ENCODE measurements at places on chromosomes 2 and 18.

- no peak for DNase-seq
Measured at GRCh38 chr18:68482815-68483214, 232.1 kb downstream of the TMX3 start.

- DNase-seq = no peak
Measured at GRCh38 chr18:75635096-75635495, 207.6 kb upstream of the SMIM21 start.

GRCh38 chr2:100066246-100066645 is 76.1 kb downstream of the AFF3 start:
- no peak for DNase-seq

DNA sequence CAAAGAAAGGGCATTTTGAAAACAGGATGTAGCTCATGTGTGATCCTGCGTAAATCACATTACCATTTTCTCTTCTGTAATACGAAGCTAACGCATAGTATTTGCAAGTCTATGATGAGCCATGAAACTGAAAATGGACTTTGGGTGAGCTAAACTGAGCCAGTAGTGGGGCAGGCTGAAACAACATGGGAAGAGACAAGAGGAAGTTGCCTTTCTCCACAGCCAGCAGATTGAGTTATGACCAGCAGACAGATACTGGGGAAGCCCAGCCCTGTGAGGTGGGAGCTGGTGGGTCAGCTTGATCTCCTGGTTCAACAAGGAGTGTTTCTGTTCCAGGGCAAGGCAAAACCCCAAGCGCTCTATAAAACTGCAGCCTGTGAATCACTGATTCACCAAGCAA is 11.8 kb downstream of the CYRIA start:
- DNase-seq = no peak

- DNase-seq = no peak
Measured at GRCh38 chr2:85089585-85089984, 43.6 kb upstream of the TCF7L1 start.

DNA sequence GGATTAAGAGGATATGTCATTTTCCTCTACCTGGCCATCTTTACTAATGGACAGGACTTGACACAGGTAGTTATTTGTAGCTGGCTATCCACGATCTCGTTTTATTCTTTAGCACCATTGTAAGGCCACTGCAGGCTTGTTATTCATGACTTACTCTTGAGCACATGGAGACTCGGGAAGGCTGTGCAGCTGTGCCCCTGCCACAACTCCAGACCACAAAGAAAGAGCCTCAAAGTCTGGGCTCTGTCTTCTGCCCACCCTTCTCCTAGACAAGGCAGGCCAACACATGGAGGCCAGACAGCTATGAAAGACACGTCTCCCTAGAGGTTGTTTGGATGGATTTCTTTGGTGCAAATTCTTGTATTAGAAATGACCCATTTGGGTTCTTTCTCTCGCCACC is 133.8 kb downstream of the NAPG start:
- DNase-seq = no peak

- DNase-seq = no peak
Measured at GRCh38 chr18:43442571-43442970, 165.3 kb upstream of the SYT4 start.

DNA sequence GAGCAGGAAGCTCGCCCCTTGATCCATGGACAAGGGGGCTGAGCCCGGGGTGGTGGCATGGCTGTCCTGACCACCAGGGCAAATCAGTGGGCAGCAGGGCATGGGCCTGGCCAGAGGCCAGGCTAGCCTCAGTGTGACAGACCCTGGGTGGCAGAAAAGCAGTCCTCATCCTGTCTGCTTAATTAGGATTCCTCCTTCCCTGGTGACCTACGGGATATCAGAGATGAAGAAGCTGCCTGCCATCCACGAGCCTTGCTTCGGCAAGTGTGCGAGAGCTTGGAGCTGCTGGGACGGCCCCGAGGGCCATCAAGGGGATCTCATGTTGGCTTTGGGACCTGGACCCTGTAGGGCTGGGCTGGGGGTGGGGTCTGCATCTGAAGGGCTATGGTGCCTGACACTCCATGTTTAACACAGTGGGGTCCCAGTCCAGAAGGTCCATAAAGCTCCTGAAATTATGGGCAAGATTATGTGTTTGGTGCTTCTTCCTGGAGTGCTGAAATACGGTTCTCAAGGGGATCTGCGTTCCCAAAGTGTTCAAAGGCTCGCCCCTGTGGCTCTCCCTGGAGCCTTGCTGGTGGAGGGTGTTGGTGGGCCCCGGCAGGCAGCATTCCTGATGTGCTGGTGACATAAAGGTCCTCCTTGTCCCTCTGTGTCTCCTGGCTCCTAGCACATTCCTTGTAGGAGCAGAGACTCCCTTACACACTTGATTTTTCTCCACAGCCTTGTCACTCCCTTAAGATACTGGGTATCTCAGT is 52.6 kb downstream of the KCNIP3 start:
- no peak for DNase-seq

GRCh38 chr2:174024524-174025270 is 59.5 kb upstream of the SP3 start:
- no peak for DNase-seq

- no peak for DNase-seq
Measured at GRCh38 chr2:13193900-13194299, 477.2 kb downstream of the TRIB2 start.

DNA sequence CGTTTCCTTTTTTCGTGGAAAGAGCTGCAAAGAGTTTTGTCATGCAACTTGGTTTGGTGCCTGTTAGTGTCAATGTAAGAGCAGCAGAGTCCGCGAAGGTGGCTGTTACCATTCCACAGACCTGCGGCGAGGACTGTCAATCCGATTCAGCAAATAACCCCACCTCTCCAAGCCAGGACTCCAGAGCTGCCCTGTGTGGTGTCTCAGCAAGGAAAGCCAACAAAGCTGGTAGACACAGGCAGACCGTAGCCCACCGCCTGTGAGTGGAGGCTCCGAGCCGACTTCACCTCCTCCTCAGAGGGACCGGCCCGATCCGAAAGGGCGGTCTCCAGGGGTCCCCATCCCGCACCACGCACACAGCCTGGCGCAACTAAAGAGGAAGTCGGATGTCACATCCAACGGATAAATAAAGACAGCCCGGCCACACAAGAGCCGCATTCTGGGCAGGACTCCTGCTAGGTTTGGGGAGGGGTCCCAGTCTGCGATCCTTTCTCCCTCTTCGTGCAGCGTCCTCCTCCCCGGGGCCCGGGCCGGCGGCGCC is 819 bp downstream of the ANKRD44 start:
- DNase-seq = peak; percentile 57

- DNase-seq = no peak
Measured at GRCh38 chr2:83186105-83186760, 1272.8 kb downstream of the SUCLG1 start.
